ENCODE measurements at places on chromosomes 11 and 22.

DNA sequence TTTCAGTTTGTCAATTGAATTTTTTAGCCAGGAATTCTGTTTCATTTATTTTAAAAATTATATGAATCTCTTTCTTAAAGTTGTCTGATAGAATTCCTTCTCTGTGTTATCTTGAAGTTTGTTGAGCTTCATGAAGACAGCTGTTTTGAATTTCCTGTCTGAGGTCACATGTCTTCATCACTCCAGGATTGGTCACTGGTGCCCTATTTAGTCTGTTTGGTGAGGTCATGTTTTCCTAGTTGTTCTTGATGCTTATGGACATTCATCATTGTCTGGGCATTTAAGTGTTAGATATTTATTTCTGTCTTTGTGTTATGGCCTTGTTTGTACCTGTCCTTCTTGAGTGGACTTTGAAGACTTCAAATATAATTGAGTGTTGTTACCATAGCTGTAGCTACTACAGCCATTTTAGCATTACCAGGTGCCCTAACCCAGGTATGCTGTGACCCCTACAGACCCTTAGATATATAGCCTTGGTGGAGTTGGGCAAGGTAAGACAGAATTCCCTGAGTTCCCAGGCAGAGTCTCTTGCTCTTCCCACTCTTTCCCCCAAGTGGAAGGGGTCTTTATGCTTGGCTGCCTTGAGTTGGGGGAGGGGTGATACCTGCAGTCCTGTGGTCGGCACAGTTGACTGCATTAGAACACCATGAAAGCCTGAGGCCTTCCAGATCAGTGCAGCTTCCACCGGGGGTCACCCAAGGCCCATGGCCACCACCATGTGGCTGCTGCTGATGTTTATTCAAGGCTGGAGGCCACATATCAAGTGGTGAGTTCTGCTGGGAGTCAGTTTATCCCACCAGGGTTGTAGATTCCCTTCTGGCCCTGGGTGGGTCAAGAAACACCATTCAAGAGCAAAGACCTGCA, 229.6 kb downstream of the DYNC2H1 start:
- no peaks in the 10 kb centered on the region for H3K36me3 ChIP-seq
- DNase-seq = no peak
- H3K4me3 ChIP-seq = no peak overlapping the region
- no peaks in the 10 kb centered on the region for H3K4me1 ChIP-seq
- H3K27me3 ChIP-seq = no peaks in the 10 kb centered on the region

DNA sequence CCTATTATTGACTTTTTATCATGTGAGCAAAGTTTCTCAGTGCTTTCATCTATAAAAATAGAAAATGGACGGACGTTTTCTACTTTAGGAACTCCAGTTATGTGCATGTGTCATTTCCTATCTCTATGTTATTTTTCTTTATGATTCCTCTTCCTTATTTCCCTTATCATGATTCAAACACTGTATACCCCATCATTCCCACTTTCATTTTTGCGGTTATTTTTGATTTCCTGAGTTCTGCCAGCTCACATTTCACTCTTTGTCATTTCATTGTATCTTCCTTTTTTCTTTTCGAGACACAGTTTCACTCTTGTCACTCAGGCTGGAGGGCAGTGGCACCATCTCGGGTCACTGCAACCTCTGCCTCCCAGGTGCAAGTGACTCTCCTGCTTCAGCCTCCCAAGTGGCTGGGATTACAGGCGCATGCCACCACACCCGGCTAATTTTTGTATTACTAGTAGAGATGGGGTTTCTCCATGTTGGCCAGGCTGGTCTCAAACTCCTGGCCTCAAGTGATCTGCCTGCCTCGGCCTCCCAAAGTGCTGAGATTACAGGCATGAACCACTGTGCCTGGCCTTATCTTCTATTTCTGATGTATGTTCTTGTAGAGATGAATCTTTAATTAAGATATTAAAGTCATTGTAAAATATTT, 21.5 kb downstream of the C11orf58 start:
- no peak overlapping the region for H3K4me3 ChIP-seq
- no peak overlapping the region for H3K27ac ChIP-seq
- no peaks in the 10 kb centered on the region for H3K27me3 ChIP-seq
- DNase-seq = no peak
- H3K36me3 ChIP-seq = peaks cover 7% of the 10 kb centered on the region

GRCh38 chr11:111362887-111363411, 16.1 kb downstream of the POU2AF1 start:
- DNase-seq = no peak
- H3K4me3 ChIP-seq = no peak overlapping the region
- no peak overlapping the region for H3K27ac ChIP-seq
- H3K36me3 ChIP-seq = no peaks in the 10 kb centered on the region
- no peaks in the 10 kb centered on the region for H3K27me3 ChIP-seq
- H3K4me1 ChIP-seq = no peaks in the 10 kb centered on the region

- no peaks in the 10 kb centered on the region for H3K27me3 ChIP-seq
- H3K36me3 ChIP-seq = no peaks in the 10 kb centered on the region
- DNase-seq = no peak
- no peaks in the 10 kb centered on the region for H3K4me1 ChIP-seq
- H3K27ac ChIP-seq = no peak overlapping the region
- no peak overlapping the region for H3K4me3 ChIP-seq
Observed at GRCh38 chr11:11427140-11427539, 74.1 kb upstream of the CSNK2A3 start.

- H3K4me1 ChIP-seq = peaks cover 22% of the 10 kb centered on the region
- no peak for DNase-seq
Observed at GRCh38 chr11:812390-812789, 2.6 kb downstream of the RPLP2 start.

DNA sequence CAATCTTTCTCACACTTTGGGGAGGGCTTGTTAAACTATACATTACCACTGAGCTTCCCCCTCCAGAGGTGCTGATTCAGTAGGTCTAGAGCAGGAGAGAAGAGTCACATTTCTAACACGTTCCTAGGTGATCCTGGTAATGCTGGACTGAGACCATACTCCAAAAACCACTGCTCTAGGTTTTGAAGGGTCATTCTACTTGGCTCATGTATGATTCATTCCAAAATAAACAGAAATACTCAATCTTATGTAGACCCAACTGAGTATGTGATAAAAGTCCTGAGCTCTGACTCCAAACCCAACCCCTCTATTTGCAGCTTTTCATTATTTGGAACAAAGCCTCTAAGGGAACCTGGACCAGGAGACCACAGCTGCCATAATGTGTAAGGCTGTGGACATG, 782.9 kb upstream of the CCDC90B start:
- H3K4me1 ChIP-seq = no peaks in the 10 kb centered on the region
- no peak overlapping the region for H3K27ac ChIP-seq
- no peaks in the 10 kb centered on the region for H3K27me3 ChIP-seq
- DNase-seq = no peak
- H3K4me3 ChIP-seq = no peak overlapping the region
- H3K36me3 ChIP-seq = no peaks in the 10 kb centered on the region

DNA sequence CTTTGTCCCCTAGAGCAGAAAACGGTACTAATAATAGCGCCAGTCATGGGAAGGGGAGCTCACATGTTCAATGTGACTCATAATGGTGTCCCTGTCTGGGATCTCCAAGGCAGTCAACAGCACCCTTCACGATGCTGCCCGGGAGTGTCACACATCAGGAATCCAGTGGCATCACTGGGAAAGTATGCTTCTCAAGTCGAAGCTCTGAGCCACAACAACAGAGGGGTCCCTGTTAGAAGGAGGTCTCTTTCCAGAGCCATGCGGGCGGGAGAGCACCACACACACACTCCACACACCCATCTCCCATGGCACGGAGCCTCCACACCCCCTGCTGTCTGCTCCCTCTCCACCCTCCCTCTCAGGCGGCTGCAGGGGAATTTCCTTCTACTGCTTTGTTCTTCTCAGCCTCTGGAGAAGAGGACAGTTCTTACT, 119.7 kb downstream of the ETS1 start:
- H3K4me3 ChIP-seq = peak overlapping the region; percentile 15
- peaks cover 94% of the 10 kb centered on the region for H3K4me1 ChIP-seq
- peak; percentile 63 for DNase-seq
- H3K36me3 ChIP-seq = peaks cover 56% of the 10 kb centered on the region
